ENCODE measurements at places on chromosomes 16 and 17. TPM values are rescaled to one million over a fixed set of nuclear protein-coding genes. Genes with fewer than 3 reads are reported as not detected.

GRCh38 chr17:1574697-1575471 is 12.3 kb upstream of the PITPNA start:
- DNase-seq = no peak

- peak; percentile 26 for DNase-seq
Observed at GRCh38 chr17:48605409-48605919, 678 bp upstream of the HOXB6 start.

DNA sequence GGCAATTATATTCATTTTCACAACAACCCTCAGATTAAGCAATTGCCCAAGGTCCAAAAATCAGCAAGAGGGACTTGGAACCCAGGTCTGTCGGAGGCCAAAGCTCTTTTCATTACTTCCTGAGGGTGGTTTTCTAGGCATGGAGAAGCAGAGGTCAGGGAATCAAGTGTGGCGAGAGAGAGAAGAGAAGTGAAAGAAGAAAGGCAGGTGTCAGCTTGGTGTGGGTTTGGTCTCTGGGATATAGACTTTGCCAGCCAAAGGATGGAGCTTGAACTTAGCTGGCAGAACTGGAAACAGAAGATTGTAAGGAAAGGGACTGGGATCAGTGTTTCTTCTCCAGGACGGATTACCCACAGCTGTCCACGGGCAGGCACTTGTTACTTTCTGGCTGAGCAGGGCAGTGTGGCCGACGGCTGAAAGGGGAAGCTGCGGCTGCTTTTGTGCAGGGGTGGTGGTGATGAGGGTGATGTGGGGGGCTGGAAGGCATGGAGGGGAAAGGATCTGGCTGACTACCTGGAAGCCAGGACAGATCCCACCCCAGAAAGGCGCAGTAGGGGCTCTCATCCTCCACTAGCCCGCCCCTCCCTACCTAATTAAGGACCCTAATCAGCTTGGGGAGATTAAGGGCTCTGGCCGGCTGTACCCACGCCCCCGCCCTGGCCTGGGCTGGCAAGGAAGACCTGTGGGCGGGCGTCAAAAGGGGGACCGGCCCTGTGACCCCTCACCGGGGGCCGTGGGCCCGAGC is at the start of gene GUCY2D:
GUCY2D (plus strand) TSS at position 640 of the 745 bp plus-strand sequence. CDS start 433 bp downstream, outside the sequence.
- DNase-seq = no peak

- DNase-seq = peak; percentile 78
Observed at GRCh38 chr17:7932949-7933348, 943 bp downstream of the CNTROB start.

DNA sequence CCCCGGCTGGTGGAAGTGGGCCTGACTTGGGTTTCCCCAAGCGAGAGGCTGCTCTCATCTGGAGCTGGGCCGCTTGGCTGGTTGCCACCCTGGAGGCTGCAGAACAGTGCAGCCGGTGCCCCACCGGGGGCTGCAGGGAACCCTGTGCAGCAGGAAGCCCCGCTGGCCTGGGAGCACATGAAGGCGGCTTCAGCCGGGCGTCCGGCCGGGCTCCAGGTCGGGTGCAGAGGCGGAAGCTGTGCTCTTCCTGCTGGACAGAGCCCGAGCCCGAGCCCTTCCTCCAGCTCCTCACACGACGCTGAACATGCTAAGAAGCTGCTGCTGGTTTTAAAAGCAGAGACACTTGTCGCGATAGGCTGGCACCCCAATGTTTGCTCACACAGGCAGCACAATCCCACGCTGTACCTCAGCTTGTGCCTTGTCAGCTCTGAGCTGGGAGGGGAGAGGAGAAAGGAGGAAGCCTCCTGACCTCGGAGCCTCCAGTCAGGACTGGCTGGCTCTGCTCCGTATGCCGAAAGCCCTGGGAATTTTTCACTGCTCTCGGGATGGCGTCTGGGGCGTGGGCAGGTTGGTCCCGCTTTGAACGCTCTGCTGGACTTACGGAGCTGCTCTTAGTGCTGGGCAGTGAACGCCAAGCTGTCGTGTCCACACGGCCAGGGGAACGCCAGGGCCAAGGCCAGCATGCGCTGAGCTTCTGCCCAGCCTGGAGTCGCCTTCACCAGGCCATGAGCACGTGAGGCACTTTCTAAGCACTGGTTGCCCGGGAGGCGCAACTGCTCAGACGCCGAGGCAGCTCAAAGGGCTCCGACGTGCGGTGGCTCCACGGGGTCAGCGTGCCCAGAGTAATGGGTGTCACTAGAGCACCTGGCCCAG is 8.8 kb downstream of the CDK5R1 start:
- DNase-seq = no peak

DNA sequence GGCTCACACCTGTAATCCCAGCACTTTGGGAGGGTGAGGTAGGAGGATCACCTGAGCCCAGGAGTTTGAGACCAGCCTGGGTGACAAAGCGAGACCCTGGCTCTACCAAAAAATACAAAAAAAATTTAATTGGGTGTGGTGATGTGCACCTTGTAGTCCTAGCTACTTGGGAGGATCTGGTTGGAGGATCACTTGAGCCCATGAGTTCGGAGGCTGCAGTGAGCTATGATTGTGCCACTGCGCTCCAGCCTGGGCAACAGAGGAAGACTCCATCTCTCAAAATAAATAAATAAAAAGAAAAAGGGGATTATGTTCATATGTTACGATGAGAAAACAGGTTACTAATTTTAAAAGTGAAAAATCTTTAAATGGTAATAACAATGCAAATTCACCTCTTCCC is 996 bp downstream of the MLKL start:
- no peak for DNase-seq

DNA sequence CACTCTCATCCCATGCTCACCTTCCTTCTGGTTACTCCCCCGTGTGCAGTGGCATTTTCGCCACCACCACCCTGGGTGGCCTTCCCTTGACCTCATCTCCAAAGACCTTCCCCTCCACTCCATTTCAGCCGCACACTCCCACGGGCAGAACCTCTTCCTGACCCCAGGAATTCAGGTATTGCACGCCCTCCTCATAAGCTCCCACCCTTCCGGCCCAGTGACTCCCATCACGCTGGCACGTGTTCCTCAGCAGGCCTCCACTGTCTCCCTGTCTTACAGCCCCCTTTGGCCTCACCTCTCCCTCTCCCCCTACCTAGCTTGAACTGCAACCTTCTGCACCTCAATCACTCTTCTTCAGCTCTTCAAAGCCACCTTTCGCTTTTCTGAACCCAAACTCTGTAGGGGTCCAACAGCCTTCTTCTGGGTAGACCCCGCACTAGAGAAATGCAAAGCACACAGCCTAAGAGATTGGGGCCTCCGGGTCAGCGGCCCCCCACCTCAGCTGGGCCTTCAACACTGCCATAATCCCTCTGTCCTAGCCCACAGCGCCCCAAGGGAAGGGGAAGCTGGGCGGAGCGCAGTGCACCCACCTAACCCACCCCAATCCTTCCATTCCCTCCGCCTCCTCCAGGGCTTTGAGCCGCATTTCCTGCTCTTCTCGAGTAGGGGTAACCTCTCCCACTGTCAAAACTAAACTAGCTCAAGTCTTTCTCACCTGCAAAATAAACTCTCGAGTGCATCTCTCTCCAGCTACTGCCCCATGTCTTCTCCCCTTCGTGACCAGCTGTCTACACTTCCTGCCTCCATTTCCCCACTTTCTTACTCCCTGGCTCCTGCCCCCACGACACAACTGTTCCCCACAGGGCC is 1.7 kb upstream of the TMEM97 start:
- no peak for DNase-seq

- DNase-seq = peak; percentile 78
Observed at GRCh38 chr16:3999479-4000325, 116.5 kb downstream of the ADCY9 start.

GRCh38 chr17:75695830-75696271 is 25.4 kb upstream of the ITGB4 start:
- DNase-seq = peak; percentile 99

GRCh38 chr16:73405851-73406250 is 357.9 kb upstream of the ZFHX3 start:
- no peak for DNase-seq

Gene GDPD3
- 0.83 TPM for total RNA-seq

Gene HOXB5
- 0.90 TPM for total RNA-seq

Gene CD300A
- total RNA-seq = not detected

Gene B4GALNT2
- total RNA-seq = not detected

Gene NTHL1
- total RNA-seq = 29.0 TPM

Gene PHKG2
- 42.3 TPM for total RNA-seq

Gene HBA1
- total RNA-seq = not detected

Gene CNTNAP1
- 9.0 TPM for total RNA-seq
